ENCODE measurements at places on chromosomes 1 and 21.

GRCh38 chr21:32192291-32193097 is 86.4 kb downstream of the MIS18A start:
- no peak for DNase-seq

DNA sequence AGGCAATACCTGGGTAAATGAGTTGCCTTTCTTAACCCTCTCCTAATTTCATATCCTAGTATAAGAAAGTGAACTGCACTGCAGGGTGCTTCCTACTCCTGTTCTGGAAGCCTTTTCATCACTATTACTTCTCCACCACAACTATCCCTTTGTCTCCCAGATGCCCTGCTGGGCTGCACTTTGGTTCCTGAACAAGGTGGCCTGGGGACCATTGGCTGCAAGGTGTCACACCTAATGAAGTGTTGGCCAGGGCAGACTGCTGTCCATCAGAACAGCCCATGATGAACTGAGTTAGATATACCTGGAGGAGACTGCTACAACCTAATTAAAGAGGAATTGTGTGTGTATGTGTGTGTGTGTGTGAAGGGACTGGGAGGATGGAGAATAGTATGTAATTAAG is 1.9 kb upstream of the KLHDC8A start:
- no peak for DNase-seq

DNA sequence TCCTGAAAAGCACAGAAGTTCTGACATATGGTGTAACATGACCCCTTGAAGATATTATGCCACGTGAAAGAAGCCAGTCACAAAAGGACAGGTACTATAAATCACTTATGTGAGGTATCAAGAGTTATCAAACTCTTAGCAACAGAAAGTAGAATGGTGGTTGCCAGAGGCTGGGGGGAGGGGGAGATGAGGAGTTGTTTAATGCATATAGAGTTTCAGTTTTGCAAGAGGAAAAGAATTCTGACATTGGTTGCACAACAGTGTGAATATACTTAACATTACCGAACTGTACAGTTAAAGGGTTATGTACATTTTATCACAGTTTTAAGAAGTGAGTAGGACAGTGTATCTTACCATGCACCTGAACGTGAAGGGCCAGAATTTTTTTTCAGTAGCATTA is 80.0 kb downstream of the USP25 start:
- DNase-seq = no peak

DNA sequence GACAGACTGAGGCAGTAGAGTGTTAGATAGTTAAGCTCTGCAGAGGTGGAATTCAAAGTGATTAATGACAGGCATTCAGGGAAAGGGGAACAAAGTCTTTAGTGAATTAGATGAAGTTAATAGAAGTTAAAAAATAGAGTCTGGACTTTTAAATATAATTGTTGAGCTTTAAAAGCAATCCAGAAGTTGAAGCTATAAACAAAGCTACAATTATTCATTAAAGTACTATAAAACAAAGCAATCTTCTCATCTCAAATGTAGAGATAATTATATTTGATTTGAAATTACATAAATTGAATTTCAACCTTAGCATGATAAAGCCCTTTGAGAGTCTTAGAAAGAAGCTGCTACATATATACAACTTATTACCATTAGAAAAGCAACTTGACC is 710.6 kb downstream of the MRPL39 start:
- no peak for DNase-seq

- DNase-seq = no peak
These were observed 10.0 kb upstream of the C1orf115 start for GRCh38 chr1:220680085-220680687.

- DNase-seq = no peak
These were observed 38.3 kb downstream of the IL6R start for GRCh38 chr1:154443274-154444013.

Data from non-pigmented ciliary epithelial cell (primary cell).